Motor neuron (in vitro differentiated cells): ENCODE measurements at places on chromosomes 5 and 9. TPM values are rescaled to one million over a fixed set of nuclear protein-coding genes. Genes with fewer than 3 reads are reported as not detected.

GRCh38 chr9:21711504-21711903 lies 90.9 kb upstream of the MTAP start:
- peak; percentile 75 for ATAC-seq

RPL37 gene
- total RNA-seq, result 1,630 and 2,309 TPM in 2 replicates

DNA sequence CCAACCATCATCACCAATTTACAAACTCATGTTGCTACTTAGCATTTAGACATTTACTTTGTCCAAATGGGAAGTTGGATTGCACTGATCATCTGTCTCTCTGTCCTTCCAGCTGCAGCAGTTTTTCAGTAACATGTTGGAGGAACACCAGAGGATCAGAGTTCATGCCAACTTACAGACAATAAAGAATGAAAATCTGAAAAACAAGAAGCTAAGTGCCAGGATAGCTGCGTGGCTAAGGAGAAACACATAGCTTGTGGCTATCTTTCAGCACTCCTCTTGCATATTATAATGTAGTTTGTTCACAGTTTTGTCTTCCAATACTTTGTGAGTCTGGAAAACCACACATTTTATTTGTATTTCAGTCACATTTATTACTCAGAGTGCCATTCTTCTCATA lies 6.4 kb upstream of the ARL14EPL start:
- ATAC-seq, result no peak

DNA sequence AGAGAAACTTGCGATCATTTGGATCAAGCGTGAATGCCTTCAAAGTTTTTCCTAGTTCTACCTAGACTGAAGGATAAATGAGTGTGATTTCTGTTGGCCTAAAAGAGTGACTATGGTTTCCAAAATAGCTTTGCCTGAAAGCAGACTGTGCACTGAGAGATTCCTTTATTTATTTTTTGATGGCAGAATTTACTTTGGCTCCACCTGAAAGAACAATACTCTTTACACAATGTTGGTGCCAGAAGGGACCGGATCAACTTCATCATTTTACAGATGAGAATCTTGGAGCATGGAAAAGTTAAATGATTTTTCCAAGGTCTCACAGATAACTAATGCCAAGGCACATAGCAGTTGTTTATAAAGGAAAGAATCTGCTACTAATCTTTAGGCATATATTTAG lies 199.6 kb downstream of the KCTD16 start:
- ATAC-seq, result no peak

PCDHGA8 gene
- 0.33 and 0.41 TPM in 2 replicates for total RNA-seq
